ENCODE measurements at places on chromosomes 16 and 17. TPM values are rescaled to one million over a fixed set of nuclear protein-coding genes. Genes with fewer than 3 reads are reported as not detected.

DNA sequence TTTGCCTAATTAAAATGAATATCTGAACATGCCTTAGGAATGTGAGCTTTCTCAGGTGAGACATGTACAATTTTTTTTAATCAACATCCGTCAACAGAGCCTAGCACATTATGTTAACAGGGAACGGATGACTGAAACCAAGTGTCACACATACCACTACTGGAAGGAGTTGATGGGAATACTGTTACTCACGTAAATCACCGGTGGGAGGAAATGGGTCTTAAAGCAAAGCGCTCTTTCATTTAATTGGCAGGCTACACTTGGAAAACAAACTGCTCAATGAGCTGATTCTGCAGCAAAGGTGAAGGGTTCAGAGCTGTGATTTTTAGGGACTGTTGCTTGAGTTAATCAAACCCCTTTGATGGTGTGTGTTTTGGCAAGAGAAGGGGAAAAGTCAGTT, 4.8 kb downstream of the CPPED1 start:
- H3K4me3 ChIP-seq = no peak overlapping the region
- no peak for DNase-seq
- H3K27ac ChIP-seq = no peak overlapping the region
- peaks cover 9% of the 10 kb centered on the region for H3K4me1 ChIP-seq

- no peak overlapping the region for H3K27ac ChIP-seq
- no peak overlapping the region for H3K4me3 ChIP-seq
- DNase-seq = no peak
- H3K27me3 ChIP-seq = no peaks in the 10 kb centered on the region
Measured at GRCh38 chr17:2571523-2572303, 21.7 kb upstream of the PAFAH1B1 start.

DNA sequence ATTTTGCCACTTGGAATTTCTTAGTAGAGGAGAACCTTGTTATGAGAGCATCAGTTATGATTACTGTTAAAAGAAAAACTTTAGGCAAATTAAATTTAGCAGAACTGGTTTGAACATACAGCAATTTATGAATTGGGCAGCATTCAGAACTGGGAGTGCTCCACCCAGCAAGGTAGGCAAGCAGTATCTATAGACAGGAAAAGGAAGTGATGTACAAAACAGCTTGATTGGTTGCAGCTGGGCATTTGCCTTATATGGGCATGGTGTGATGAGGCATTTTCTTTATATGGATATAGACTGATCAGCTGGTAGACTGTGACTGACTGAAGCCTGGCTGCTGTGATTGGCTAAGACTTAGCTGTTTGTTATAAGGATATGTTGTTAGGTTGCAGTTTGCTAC, 17.6 kb upstream of the CYLD start:
- no peak for DNase-seq
- H3K36me3 ChIP-seq = no peaks in the 10 kb centered on the region
- no peak overlapping the region for H3K27ac ChIP-seq
- no peak overlapping the region for H3K4me3 ChIP-seq
- no peaks in the 10 kb centered on the region for H3K27me3 ChIP-seq

GRCh38 chr17:13425390-13425789, 176.3 kb downstream of the HS3ST3A1 start:
- H3K4me3 ChIP-seq = no peak overlapping the region
- no peak overlapping the region for H3K27ac ChIP-seq
- no peaks in the 10 kb centered on the region for H3K27me3 ChIP-seq

The ZFPM1 gene
- 18.1 TPM for total RNA-seq

The KRTAP9-2 gene
- total RNA-seq = not detected

The IL21R gene
- 30.9 TPM for total RNA-seq

The CA5A gene
- total RNA-seq = not detected

DNA sequence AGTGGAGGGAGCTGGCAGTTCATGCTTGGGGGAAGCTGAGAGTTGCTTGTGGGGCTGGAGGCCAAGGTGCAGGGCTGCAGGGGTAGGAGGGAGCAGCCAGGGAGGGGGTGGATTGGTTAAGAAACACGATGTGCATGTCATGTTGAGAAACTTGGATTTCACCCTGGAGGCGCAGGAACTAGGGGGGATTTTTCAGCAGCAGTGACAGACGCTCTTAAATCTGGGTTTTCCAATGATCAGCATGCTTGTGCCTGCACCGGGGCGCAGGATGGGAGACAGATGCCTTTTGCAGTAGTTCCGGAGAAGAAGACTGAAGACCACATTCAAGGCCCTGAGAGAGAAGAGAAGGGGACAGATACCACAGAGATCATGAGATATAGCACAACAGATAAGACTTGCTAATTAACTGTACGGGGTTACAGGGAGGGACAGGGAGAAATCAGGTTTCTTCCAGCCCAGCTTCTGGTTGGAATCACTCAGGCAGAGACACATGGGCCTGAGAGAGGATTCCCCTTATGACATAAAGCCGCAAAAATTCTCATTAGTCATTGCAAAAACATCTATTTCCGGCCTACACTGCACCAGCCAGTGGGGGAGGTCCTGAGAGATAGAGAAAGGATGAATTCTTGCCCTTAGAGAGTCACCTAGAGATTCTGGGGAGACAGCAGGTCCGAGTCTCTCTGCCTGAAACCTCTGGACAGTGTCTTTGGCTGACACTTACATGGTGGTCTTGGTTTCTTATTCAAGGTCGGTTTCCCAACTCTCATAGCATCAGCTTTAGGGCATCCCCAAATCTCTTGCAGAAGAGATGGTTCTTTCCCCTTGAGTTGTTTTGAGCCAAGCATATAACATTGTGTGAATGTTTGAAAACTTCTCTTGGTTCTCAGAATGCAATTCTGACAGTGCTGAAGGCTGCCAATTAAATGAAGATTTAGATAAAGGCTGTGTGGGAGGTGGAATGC, 27.1 kb downstream of the CDH13 start:
- peaks cover 71% of the 10 kb centered on the region for H3K4me1 ChIP-seq

DNA sequence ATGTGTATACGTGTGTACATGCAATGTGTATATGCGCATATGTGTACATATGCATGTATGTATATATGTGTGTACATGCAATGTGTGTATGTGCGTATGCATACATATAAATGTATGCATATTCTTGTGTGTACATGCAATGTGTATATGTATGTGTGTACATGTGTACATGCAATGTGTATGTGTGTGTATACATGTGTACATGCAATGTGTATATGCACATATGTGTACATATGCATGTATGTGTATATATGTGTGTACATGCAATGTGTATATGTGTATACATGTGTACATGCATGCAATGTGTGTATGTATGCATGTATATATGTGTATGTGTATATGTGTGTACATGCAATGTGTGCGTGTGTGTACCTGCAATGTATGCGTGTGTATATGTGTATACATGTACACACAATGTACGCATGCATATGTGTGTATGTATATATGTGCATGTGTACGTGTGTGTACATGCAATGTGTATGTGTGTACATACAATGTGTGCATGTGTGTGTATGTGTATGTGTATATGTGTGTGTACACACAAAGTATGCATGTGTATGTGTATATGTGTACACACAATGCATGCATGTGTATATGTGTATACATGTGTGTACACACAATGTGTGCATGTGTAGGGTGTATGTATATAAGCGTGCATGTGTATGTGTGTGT, 167.7 kb downstream of the SHISA9 start:
- H3K4me1 ChIP-seq = no peaks in the 10 kb centered on the region
- DNase-seq = no peak
- H3K27ac ChIP-seq = no peak overlapping the region
